ENCODE measurements at places on chromosomes 13 and 19.

- DNase-seq, result no peak
Observed at GRCh38 chr19:38691938-38692457, 44.5 kb downstream of the ACTN4 start.

DNA sequence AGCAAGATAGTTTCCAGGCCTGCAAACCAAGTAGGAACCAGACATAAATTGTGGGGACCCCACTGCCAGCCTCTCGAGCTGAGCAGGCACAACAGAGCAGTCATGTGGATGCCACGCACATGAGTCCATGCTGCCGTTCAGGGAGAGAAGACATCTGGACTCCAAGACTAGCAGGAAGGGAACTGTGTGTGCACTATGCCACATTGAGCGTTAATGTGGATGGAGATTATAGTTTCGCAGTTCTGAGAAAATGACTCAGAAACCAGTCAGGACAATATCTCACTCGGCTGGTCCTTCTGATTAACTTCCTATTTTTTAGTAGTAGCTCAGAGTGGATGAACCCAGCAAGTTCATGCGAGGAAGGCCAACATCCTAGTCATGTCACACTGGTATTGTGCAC, 124.9 kb downstream of the CRYL1 start:
- DNase-seq, result no peak

DNA sequence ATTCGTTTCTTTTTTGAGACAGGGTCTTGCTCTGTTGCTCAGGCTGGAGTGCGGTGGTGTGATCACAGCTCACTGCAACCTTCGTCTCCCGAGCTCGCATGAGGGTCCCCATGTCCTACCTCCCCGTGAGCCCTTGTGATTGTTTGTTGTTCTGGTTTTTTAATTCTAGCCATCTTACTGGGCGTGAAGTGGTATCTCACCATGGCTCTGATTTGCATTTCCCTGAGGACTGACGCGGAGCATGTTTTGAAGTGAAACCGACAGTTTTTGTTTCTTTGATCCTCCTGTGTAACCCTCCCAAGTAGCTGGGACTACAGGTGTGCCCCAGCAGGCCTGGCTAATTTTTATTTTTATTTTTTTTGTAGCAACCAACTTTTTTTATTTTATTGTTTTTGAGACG, 21.7 kb downstream of the GNG7 start:
- DNase-seq, result no peak

DNA sequence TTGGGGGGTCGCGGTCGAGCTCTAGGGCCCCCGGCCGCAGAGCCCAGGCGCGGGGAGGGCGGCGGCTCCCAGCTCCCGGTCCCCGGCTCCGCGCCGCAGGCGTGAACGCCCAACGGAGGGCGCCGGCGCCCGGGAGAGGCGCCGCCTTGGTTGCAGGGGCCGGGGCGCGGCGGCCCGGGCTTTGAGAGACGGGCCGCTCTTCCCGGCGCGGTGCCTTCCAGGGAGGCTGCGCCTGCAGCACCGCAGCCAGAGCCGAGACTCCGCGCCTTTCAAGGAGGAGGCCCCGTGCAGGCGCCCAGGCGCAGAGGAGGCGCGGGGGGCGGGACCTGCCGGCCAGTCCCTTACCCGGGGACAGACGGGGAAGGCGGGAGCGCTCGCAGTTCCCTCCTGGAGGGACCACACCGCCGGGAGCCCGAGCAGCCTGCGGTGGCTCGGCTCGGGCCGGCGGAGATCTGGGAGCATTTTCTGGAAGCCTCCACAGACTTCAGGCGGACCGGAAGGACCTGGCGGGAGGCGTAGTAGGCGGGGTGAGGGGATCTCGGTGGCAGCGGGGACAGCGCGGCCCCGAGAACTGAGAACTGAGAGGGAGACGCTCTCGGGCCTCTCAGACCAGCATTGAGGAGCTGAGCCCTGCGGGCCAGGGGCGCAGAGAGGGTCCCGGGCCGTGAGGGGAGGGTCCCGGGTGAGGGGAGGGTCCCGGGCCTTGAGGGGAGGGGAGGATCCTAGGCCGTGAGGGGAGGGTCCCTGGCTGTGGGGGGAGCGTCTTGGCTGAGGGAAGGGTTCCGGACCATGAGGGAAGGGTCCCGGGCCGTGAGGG, 25.5 kb upstream of the MCF2L start:
- DNase-seq, result peak; percentile 19

DNA sequence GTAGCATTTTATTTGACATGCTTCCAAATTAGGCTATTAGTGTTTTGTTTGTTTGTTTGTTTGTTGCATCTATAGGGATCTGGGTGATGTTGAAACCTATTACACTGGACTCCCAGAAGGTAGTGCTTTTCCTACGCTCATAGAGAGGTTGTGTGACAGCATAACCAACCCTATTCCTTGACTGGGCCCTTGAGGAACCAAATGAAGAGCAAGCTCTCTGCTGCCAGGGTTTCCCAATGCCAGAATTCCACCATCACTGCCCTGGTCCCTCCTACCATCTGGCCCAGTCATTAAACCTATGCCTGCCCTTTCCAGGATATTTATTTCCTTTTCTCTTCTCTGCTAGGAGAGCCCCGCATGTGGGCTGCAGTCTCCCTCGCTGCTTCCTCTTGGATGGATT, 210.6 kb downstream of the IRS2 start:
- DNase-seq, result no peak

- no peak for DNase-seq
Observed at GRCh38 chr19:37803249-37803840, 24.0 kb upstream of the ZNF573 start.

DNA sequence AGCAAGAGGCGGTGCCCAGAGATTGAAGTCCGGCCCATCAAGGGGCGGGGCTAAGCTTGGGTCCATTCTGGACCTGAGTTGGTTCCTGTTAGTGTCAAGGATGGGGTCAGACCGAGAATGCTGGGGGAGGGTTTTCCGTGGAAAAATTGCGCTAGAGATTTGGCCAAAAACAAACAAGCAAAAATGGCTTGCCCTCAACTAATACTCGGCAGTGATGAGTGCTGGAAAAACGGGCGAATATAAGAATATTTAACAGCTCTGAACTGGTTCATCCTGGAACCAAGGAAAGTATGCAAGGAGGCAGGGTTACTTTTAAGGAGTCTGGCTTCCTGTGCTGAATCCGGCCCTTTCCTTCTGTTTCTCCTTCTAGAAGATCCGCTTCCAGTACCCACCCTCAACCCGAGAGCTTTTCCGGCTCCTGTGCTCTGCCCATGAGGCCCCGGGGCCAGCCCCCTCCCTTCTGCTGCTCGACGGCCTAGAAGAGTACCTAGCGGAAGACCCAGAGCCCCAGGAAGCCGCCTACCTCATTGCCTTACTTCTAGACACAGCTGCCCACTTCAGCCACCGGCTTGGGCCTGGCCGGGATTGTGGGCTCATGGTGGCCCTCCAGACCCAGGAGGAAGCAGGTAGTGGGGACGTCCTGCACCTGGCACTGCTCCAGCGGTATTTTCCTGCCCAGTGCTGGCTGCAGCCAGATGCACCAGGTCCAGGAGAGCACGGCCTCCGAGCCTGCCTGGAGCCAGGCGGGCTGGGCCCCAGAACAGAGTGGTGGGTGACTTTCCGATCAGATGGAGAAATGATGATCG, 880 bp downstream of the SWSAP1 start:
- peak; percentile 56 for DNase-seq

GRCh38 chr19:46721269-46722003, 4.5 kb upstream of the PRKD2 start:
- no peak for DNase-seq

DNA sequence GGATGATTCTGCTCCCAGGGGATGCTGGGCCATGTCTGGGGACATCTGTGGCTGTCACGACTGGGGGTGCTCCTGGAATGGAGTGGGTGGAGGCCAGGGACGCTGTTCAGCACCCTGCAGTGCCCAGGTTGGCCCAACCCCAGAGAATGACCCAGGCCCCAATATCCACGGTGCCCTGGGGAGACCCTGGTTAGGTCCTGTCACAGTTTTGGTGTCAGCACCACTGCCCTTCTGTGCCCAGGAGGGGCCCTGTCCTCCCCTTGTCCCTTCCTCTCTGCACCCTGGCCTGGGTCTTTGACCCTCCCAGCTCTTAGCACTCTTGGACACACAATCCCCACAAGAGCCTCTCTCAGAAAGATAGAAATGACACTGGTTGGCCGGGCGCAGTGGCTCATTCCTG, 85.3 kb downstream of the GADD45B start:
- DNase-seq, result no peak

- DNase-seq, result no peak
Observed at GRCh38 chr13:31556376-31556775, 182.9 kb upstream of the RXFP2 start.

DNA sequence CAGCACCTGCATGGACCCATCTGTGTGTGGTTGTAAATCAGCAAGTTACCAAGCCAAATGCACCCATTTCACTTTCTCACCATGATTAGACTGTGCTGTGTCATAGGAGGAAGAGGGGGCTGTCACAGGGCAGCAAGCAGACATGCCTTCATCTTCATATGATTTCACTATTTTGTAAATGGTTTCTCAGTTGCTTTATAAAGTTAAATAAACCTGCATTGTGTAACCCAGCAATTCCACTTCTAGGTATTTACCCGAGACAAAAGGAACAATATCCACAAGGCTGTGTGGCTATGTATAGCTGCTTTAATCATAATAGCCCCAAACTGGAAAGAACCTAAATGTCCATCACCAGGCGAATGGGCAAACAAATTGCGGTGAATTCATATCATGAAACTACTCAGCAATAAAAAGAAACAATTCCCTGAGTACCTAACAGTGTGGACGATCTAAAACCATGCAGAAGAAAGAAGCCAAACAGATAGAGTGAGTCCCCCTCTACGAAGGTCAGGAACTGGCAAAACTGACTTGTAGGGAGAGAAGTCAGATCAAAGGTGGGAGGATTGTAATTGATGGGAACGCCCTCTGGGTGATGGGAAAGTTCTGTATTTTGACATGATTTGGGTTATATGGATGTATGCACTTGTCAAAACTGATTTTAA, 185.4 kb downstream of the COL4A1 start:
- DNase-seq, result no peak

GRCh38 chr19:6767081-6767356, 216 bp downstream of the SH2D3A start:
- no peak for DNase-seq

DNA sequence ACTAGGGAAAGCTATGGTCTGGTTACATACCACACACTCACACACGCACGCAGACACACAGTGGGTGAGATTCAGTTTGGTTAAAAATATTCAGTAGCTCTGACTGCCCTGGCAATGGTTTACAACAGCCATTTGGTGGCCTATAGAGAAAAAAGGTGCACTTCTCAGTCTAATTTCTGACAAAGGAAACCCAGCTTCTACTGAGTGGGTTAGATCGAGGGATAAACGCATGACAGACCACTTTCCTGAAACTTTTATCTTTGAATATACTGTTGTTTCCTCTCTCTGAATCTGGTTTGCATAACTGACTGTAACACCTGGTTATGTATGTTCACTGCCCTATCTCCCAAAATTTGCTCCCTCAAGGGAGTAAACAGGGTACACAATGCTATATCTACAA, 2.5 kb downstream of the LIG4 start:
- no peak for DNase-seq

DNA sequence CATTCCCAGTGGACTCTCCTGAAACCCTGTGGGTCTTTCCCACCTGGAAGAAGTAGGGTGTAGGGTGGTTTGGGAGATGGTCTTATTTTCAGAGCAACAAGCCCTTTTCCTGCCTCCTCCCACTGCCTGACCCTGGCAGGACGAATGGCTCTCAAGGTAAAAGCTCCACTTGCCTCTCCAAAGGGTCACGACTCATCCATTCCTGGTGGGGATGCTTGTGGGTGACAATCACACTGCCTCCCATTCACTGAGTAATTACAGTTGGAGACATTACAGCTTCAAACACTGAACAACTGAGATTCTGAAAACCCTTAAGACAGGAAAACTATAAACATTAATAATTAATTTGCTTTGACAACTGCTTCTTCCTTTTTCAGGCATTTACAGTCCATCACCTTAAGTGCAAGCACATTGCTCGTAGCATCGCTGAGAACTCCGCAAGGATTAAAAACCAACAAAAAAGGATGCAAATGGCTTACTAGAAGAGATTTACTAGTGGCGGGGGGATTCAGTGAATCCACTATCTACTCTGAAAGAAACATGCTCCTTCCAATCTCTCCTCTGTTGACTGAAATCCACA, 199.6 kb upstream of the IRS2 start:
- no peak for DNase-seq

DNA sequence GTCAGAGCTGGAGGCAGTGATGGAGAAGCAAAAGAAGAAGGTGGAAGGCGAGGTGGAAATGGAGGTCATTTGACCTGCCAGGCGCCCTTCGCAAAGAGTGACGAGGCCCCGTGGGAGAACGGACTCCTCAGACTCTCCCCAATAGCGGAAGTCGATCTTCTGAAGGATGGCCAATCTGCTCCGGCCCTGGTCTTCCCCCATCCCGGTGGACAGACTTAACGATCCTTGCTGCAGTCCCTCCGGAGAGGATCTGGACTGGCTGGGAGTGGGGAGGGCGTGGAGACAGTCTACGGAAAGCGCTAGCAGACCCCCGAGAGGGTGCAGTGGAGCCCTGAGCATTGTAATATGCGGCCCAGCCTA, 11.9 kb downstream of the EPS8L1 start:
- no peak for DNase-seq

DNA sequence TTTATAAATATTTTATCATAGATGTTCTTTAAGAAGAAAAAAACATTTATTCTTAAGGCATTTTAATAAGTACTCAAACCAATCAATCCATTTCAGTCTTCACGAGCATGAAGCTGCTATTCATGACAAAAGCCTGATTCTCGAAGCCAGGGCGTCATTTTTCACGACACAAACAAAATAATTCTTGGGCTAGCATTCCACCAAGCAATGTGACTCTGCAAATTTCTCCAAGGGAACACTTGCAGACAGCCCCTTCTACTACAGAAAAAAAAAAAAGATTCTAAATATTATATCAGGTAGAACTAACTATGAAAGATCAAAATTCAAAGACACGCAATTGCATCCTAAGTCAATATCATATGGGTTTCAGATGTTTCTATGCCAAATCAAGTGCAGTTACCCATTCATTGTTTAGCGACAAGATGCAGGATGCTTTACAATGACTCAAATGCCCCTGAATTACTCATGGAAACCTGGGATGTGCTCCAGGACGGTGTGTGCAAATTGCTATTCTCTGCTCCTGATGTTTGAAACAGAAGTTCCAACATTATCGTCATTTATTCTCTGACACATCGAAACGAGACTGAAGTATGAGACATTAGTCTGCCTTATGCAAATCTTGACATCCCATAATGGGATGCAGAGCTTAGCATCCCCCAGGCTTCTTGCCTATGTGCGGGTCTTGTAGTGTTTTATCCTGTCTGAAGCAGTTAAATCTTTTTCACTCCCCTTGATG, 517.7 kb downstream of the MYO16 start:
- DNase-seq, result no peak

DNA sequence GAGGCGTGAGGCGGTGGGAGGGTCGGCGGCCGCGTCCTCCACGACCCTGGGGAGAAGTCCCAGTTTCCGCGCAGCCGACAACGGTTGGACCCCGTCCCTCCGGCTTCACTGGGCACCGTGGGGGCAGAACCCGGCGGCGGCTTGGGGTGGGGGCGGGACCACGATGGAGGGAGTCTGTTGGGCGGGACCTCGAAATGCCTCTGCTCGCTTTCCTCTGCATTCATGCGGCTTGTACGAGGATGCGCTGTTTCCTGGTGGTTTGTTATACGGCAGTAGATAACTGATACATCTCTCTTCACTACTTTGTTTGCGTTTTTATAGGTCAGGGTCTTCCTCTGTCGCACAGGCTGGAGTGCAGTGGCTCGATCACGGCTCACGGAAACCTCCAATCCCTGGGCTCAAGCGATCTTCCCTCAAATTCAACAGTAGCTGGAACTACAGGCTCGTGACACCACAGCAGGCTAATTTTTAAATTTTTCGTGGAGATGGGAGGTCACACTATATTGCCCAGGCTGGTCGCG, 24.6 kb upstream of the ZNF846 start:
- peak; percentile 59 for DNase-seq
